ENCODE measurements at places on chromosomes 2 and 18.

DNA sequence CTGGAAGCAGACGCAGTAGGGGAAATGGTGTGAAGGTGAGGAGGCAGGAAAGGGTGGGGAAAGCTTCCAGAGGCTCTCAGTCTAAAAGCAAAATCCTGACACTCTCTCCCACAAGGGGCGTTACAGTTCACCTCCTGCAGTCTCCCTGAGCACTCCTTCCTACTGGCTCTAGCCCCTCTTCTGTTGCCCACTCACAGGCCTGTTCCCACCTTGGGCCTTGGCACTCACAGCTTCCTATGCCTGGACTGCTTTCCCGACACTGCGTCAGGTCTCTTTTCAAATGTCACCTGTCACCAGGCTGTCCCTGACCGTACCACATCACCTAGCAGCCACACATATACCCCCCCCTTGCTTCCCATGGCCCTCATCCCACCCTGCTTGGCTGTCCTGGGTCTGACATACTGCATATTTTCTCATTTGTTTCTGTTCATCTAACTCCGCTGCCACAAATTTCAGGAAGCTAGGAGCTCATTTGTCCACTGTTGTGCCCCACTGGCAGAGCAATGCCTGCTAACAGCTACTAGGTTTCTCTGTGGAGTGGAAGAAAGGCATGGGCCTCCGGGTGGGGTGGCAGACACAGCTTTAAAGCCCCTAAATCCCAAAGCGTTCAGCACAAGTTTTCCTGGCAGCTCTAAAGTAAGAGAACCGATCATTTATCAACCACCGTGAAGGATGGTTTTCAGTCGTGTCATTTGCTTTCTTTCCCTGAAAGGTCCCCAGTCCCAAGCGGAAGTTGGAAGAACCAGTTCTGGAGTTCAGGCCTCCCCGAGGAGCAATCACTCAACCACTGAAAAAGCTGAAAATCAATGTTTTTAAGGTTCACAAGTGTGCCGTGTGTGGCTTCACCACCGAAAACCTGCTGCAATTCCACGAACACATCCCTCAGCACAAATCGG is 118.8 kb downstream of the ZNF532 start:
- DNase-seq, result no peak

DNA sequence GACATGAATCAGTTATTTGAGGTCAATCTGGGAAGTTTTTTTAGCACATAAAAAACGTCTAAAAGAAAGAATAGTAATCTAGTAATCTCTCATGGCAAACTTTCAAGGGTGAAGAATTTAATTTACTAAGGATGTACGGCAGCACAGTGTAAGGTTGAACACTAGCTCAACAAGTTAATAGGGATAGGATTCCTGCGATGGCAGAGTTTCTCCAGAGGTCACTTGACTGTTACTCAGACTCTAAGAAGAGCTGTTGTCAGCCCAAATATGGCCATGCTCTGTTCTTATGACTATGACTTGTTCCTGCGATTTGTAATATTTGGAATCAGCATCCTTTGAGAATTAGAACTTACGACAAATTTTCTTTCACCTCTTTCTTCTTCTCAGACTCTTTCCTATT is 553.3 kb upstream of the TNP1 start:
- no peak for DNase-seq

DNA sequence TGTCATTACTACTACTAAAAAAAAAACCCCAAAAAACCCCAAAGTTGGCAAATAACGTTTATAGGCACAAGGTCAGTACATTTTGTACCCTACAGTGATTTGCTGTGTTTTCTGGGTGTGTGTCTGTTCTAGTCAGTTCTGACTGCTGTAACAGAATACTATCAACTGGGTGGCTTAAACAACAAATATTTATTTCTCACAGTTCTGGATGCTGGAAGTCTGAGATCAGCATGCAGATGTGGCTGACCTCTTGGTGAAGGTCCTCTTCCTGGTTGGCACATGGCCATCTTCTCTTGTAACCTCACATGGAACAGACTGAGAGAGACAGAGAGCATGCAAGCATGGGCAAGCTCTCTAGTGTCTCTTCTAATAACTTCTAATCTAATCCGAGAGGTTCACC is 103.1 kb downstream of the CERS6 start:
- no peak for DNase-seq

DNA sequence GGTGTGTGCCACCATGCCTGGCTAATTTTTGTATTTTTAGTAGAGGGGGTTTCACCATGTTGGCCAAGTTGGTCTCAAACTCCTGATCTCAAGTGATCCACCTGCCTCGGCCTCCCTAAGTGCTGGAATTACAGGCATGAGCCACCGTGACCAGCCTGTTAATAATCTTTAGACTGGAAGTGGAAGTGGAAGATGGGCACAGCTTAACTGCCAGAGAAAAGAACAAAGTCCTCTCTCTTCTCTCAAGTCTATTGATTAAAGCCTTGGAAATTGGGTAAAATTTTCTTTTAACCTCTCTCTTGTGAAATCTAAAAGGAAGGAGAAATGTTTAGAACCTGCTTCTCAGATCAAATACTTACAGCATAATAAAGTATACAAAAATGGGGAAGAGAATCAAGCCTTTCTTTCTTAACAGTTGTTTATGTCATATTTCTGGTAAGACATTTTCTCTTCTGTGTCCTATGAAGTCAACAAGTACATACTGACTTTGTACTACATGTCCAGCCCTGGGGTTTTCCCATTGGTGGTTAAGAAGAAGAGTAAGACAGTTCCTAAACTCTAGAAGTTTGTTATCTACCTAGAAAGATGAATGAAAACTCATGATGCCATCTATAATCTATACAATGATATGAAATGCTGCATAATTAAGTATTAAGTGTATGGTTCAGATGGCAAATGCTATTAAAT is 4.6 kb downstream of the TMEM169 start:
- DNase-seq, result no peak

DNA sequence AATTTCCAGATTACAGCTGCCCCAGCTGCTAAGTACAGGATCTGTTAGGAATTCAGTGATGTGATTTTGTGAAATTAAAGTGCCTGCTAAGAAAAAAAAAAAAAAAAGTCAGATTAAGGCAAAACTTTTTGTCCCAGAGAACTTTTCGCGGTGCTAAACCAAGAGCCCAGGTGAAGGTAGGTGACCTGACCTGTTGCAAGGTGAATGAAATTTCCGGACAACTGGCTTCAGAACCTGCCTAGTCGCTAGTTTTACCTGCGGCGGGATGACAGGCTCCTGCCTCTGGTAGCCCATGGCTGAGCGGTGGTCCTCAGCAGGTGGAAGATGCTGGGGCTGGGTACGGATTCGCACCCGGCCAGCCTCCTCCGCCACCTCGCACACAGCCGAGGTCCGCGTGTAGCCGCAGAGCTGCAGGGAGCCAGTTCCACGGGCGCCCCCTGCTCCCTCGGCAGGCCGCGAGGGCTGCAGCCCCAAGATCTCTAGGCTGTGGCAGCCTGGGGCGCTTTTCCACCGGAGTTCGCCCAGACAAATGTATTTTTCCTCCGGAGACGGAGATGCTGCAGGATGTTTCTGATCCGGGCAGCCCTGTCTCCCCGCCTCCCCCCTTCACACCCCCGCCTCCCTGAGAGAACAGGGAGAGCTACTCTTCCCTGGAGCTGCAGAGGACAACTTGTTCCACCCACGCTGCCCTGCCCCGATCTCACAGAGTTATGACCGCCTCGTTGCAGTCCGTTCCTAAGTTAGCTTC is at the start of gene SLC38A11:
SLC38A11 (minus strand) TSS at position 572 of the 748 bp plus-strand sequence; CDS start at position 294, 278 bp downstream.
- no peak for DNase-seq

DNA sequence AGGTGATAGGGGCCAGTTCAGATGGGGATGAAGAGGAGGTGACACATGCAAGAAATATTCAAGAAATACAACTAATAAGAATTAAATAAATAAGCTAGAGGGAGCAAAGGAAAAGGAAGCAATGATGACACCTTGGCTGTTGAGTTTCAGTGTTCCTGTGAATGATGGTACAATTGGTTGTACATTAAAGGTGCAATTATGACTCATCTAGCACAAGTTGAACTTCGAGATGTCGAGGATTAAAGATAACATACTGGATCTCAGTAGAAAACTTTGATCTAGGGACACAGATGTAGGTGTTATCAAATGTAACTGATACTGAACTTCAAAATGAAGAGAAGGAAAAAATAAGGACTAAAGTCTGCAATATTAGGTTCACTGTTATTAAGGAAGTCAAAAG is 760.6 kb upstream of the CHAC2 start:
- DNase-seq, result no peak

DNA sequence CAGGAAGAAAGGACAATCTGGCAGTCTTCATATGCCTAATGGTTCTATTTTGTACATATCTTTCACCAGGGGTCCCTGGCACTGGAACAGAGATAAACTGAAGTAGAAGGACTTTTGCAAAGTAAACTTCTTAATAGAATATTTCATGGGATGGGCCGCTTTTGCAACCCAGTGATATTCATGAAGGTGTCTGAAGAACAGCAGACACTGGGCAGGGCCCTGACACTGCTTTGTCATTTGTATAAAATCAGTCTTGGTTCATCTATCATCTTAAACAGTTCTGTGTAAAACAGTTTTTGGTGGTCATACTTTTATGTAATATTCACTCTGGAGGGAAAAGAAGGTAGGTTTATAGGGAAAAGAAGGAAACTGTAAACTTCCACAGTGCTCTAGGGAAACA is 66.4 kb downstream of the TMEM200C start:
- no peak for DNase-seq

GRCh38 chr2:26801328-26801727 is 15.5 kb downstream of the CENPA start:
- DNase-seq, result no peak

DNA sequence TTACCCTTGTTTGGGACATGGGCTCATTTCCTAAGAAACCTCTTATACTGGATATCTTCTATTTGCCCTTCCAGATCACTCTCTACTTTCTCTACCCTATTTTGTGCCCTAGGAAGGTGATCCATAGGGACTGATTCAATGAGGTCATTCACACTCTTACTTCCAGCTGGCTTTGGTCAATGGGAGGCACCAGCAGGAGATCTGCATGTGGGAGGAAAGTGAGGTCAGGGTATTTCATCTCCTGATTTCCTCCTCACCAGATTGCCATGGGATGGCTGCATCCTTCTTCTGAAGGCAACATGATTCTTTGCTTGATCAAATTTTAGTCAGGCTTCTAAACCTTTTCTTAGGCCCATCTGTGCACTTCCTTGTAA is 15.2 kb downstream of the M1AP start:
- DNase-seq, result no peak

GRCh38 chr2:169765523-169765922 is 31.9 kb downstream of the KLHL23 start:
- DNase-seq, result no peak

DNA sequence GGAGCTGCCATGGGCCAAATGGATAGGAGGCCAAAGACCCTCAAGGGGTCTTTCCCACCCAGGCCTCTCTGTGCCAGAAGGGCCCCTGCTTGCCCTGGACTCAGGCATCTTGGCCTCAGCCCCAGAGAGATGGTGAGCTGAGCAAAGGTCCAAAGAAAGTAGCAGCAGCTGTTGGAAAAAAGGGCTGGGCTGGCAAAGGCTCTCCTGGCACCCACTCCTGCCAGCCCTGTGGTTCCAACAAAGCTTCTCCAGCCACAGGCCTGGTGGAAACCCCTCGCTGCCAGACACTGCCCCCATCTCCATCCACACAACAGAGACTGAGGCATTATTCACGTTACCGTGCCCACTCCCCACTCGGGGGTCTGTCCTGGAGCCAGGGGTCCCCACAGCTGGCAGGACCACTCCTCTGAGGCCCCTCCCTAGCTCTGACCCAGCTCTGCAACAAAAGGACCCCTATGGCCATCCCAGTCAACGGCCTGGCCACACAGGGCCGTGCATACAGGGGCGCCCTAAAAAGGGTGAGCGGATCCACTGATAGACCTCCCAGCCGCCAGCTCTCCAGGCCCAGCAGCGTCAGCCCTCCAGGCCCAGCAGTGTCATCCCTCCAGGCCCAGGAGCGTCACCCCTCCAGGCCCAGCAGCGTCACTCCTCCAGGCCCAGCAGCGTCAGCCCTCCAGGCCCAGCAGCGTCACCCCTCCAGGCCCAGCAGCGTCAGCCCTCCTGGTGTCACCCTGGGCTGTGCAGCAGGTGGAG is 10.1 kb downstream of the BIN1 start:
- DNase-seq, result no peak

DNA sequence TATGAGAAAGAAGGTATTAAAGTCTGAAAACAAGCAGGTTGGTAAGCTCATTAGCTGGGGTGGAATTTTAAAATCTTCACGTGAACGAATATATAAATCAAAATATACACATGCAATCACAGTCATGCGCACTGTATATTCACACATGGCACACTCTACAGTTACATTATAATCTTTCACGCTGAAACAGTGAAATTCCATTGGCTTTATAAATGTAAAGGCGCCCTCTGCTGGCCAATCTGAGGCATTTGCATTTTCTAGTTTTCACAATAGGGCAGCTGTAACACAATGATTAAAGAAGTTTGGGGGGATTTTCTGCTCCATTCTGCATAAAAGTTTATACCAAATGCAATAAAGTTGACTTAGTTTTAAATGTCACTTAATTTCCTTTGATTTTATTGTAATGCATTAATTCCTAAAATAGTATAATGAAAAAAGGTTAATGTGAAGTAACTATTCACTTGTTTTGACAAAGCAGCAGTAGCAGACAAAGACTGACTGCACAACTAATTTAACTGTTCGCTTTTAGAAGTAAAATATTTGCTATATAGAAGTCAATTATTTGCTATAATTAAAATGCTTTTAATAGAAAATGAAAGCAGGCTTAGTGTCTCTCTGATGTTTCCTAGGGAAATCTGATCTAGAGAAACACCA is 17.2 kb downstream of the IFIH1 start:
- DNase-seq, result no peak

DNA sequence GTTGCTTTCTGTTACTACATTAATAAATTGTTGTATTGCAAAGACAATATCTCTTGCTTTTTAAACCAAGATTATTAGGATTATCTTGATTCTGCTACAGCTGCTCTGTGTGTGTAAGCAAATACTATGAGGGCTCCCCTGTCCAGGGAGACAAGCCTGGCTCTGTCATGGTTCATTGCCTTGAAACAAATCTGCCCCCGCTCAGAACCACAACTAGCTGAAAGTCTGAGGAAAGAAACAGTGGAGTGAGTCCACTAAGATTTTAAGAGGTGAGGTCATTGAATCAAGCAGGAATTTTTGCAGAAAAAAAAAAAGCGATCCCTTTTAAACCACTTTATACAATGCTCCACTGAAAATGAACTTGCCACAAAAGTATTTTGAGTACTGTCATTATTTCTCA is 30.8 kb upstream of the LRRTM4 start:
- DNase-seq, result no peak

DNA sequence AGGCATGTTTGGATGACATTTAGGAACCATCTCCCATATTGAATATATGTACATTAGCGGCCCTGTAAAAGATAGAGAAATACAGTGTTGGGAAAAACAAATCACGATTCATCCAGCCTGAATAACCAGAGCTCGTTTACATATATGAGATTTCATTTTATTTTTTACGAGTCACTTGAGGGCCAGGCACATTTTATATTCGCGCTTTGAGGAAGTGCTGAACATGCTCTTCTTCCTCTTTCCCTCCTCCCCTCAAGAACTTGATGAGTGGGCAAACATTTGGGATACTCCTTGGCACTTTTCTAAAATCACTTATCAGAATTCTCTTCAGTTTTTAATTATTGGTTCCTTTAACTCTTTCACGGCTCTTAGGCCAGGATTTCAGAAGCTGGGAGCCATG is 268.0 kb upstream of the TANK start:
- DNase-seq, result no peak

- DNase-seq, result no peak
Measured at GRCh38 chr2:25712455-25712854, 39.1 kb upstream of the DTNB start.

GRCh38 chr2:150120326-150120955 is 367.0 kb downstream of the RND3 start:
- no peak for DNase-seq

GRCh38 chr2:22798386-22798785 is 586.6 kb upstream of the KLHL29 start:
- no peak for DNase-seq

Measured in NCI-H187 (cell line).